ENCODE measurements at places on chromosomes 5 and 9.

GRCh38 chr5:159263569-159263905 lies 447 bp downstream of the UBLCP1 start:
- DNase-seq, result no peak

DNA sequence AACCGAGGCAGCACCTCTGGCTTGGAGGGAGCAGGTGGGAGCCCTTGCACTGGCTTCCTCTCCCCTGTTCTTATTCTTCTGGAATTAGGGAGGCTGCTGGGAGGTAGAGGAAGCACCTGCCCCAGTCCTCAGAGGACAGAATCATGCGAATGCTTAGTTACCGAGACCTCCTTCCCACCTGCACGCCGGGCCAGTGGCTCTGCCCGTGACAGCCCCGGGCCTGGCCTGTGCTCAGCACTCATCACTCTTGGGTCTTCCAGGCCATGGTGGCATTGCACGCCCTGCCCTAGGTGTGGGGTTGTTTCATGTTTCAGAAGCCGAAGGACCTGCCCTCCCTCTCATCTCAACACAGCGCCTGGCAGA lies 45.3 kb upstream of the NKD2 start:
- no peak for DNase-seq

DNA sequence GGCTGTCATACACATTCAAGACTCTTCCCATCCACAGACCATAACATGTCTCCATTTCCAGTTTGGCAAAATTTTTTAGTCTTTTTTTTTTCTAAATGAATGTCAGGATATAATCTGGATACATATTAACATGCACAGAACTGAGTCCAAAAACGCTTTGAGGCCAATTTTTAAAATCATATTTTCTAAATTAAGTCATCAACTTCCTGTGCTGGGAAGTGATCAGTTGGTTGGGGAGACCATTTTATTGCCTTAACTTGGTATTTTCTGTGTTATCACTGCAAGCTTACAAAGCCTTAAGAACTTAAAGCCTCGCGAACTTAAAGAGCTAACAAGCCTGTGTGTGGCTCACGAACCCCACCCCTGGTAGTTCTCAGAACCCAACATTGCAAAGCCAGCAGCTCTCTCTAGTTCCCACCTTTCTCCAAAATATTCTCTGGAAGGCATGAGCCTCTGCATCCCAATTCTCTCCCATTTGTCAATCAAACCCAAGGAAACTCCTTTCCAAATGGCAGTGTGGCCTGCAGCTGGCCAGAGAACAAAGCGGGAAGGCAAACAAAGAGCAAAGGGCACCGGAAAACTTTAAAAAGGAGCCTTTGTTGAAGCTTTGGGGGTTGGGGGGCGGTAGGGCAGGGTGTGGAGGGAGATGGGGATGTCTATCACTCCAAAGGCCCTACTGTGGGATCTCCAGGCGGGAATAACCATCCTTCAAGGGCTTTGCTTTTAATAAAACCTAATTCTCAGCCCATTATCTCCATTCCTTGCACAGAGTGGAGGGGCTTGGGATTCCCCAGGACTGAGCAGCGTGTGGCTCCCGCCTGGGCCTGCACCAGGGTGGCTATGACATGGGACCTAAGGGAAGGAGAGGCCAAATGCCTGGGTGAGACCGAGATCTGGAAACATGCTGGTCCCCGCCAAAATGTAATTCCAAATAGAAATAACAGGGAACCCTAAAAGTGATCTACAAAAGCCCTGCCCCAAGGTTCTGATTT lies 65.0 kb downstream of the ROR2 start:
- DNase-seq, result no peak

- no peak for DNase-seq
Observed at GRCh38 chr5:124650147-124650561, 96.3 kb downstream of the ZNF608 start.

- DNase-seq, result no peak
Observed at GRCh38 chr5:123538670-123539459, 26.9 kb downstream of the CSNK1G3 start.

GRCh38 chr9:127598839-127599549 lies 13.1 kb upstream of the STXBP1 start:
- DNase-seq, result no peak

- no peak for DNase-seq
Observed at GRCh38 chr5:57259704-57260103, 85.8 kb downstream of the GPBP1 start.

- no peak for DNase-seq
Observed at GRCh38 chr5:163177971-163178370, 259.4 kb upstream of the CCNG1 start.

GRCh38 chr9:132412089-132412488 lies 2.1 kb downstream of the CFAP77 start:
- no peak for DNase-seq

DNA sequence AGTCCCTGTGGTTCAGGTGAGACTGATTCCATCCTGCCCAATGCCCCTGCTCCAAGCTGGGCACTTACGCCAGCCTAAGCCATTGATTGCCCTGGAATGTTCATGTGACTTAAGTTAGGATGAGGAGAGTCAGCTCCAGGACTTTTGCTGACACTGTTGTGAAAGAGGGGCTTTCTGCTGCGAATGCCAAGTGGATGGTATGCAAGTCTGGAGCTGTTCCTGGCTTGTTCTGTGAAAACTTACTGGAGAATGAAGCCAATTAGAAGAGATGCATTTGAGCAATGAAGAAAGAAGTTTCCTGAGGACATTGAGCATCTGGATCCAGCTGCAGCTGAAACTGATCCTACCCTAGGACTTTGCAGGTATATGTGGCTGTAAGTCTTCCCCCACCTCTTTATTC lies 61.2 kb upstream of the ZFR start:
- peak; percentile 70 for DNase-seq

- DNase-seq, result no peak
Observed at GRCh38 chr5:74519161-74519571, 121.4 kb downstream of the ENC1 start.

Measured in skeletal muscle cell (primary cell).